ENCODE measurements at places on chromosomes 3 and 15. TPM values are rescaled to one million over a fixed set of nuclear protein-coding genes. Genes with fewer than 3 reads are reported as not detected.

Gene SST
- not detected for total RNA-seq

Gene PLA2G4D
- total RNA-seq, result not detected

Gene FMN1
- 0.74 TPM for total RNA-seq

Gene FGD5
- not detected for total RNA-seq

Gene CIB1
- 135 TPM for total RNA-seq

Gene PP2D1
- total RNA-seq, result not detected

DNA sequence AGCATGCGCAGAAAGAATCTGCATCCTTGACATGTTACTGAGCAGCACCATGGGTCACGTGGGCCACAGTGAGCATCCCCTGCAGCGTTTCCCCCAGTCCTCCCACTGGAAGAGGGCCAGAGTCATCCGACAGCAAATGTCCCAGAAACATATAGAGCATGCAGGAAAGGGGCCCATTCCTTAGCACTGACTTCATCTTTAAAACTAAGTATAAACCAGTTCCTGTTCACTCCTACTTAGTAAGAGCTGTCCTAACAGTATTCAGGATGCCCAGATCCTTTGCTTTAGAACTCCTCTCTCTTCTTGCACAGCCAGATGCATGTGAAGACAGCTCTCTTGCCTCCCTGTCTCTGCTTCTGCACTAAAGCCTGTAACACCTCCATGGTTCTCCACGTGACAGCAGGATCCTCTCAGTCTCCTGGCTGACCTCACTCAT lies 79.3 kb upstream of the OXTR start:
- DNase-seq, result no peak

DNA sequence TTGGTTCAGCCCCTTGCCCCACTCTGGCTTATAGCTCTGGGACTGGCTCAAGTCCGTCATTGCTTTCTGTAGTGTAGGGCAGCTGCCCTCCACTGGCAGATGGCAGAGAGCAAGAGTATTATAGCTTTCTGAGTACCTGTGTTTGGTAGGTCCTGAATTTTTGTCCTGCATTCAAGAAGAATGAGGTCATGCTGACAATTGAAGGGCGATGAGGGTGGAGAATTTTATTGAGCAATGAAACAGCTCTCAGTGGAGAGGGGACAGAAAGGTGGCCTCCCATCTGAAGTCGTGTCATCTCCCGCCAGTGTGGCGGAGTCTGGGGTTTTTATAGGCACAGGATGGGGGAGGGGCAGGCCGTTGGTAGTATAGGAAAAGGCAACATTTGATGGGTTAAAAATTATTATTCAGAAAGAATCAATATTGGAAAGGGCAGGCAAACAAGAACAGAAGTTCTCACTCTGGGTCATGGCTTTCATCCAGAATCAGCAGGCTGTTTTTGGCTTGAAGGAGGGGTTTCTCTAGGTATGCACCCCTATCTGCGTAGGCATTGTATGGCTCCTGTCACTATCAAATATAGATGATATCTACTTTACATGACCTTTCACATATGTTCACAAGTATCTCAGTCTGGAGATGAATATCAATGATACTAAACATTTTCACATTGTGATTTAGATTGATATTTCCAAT lies 1239.7 kb upstream of the ALCAM start:
- no peak for DNase-seq

- DNase-seq, result peak; percentile 21
Measured at GRCh38 chr3:127671523-127672428, 976 bp upstream of the ABTB1 start.

DNA sequence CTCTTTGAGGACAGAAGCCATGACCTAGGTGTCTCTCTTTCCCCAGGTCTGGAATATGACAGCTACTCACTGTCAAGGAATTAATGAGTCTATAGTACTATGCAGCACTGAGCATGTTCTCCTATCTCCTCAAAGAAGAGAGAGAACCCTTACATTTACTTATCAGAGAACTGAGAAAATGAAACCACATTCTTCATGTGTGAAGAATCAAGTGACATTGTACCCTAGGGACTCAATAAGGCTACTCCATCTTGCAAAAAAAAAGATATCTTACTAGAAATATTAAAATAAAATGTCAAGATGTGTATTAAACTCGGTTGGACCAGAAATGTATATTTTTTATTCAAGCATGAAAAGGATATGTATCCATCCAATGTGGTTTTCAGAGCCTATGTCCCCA lies 133.2 kb upstream of the COL8A1 start:
- no peak for DNase-seq

DNA sequence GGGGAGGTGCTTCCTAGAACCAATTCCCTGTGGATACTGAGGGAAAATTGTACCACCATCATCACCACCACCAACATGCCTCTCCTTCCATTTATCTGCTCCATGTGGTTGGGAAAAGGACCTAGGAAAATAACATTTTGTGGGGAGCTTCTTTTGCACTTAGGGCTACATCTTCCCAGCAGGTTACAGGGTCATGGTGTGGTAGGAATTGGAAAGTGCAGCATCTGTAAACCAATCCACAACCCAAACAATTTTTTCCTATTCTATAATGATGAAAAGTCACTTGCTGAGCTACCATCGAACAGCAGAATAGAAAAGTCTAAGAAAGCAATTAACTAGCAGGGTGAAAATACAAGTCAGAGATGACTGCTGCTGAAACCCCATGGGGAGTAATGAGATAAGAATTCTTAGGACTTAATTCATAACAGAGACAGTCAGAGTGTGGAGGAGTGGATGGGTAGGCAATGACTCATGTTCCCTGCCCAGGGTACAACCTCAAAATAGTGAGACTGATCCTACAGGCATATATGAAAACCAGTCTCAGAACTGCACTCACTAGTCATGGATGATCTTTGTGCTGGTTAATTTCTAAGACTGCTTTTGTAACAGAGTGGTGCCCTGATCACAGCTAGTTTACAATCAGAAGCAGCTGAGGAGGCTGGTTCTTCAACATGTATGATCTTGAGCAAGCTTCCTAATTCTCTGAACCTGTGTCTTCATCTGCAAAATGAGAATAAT lies 38.1 kb upstream of the LEKR1 start:
- DNase-seq, result peak; percentile 56

GRCh38 chr3:184637705-184638104 lies 74.2 kb downstream of the MAGEF1 start:
- no peak for DNase-seq

DNA sequence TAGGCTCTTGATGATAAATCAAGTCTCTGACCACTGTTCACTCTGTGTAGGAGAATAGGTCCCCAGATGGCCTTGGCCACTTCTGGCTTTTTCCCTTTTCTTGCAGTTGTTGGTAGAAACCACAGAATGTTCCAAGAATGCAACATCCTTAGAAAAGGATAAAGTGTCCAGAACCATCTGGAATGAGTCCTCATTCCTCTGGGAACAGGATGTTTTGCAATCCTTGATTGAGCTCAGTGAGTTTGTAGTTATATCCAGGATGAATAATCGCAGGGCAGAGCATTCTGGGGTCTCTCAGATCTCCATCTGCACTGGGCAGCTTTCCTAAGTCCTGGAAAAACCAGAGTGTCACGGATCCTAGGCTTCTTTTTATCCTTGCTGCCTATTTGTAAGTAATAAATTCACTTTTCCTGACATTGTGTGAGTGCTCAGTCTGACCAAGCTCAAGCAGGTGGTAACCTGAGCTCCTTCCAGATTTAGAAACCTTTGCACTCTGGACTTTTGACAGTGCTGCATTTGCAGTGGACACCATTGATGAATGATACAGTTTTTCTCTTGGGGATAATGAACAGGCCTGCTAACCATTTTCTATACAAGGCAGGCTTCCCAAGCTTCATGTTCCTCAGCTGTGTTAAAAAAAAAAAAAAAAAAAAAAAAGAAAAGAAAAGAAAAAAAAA lies 1028.6 kb downstream of the OTOL1 start:
- DNase-seq, result no peak

DNA sequence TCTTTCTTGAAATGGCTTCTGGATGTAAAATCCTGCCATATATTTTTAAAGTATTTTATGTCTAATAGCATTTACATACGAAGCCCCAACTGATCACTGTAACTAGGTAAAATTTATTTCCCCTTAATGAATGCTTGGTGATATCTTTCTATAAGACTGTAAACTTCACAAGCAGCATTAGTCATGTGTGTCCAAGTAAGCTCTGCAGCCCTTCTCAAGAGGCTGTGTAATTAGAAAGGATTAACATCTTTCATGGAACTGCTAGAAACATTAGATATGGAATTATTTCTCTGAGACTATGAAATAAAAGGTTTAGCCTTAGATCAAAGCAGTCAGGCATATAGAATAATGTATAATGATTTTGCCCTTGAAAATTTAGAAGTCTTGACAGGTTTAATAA lies 143.3 kb downstream of the EPHA3 start:
- DNase-seq, result no peak

- DNase-seq, result no peak
Measured at GRCh38 chr15:48978638-48979037, 14.9 kb upstream of the SHC4 start.

DNA sequence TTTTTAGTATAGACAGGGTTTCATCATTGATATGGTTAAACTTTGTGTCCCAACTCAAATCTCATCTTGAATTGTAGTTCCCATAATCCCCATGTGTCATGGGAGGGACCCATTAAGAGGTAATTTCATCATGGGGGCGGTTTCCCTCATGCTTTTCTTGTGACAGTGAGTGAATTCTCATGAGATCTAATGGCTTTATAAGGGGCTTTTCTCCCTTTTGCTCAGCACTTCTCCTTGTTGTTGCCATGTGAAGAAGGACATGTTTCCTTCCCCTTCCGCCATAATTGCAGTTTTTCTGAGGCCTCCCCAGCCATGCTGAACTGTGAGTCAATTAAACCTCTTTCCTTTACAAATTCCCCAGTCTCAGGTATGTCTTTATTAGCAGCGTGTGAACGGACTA lies 20.2 kb upstream of the ZNF710 start:
- DNase-seq, result no peak

DNA sequence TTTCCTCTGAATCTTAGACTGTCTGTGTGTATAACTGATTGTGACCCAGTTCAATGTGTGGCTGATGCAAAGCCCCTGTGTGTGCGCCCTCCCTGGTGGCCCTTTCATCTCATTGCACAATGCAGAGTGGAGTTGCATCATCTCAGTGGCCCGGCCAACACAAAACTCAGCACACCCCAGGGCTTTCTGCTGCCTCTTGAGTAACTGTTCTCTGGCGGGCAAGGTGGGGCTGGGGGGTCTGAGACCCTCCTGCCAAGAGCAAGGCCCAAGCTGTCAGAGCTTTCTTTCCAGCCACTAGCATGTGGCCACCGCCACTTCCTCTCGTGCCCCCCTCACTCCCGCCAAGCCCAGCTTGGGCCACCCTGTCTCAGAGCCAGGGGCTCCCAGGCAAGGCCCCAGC lies 80.7 kb upstream of the ALDH1L1 start:
- DNase-seq, result peak; percentile 47

DNA sequence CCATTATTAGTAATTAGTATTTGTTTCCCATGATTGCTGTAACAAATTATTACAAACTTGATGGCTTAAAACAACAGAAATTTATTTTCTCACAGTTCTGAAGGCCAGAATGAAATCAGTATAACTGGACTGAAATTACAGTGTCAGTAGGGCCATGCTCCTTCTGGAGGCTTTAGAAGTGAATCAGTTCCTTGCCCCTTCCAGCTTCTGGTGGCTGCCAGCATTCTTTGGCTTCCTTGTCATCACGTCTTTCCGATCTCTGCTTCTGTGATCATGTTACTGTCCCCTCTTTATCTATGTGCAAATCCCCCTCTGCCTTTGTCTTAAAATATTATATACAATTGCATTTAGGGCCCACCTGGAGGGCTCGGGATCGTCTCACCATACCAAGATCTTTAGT lies 92.0 kb downstream of the FOXB1 start:
- DNase-seq, result no peak

- DNase-seq, result no peak
Measured at GRCh38 chr15:52421029-52421428, 107.7 kb downstream of the MYO5A start.

- DNase-seq, result no peak
Measured at GRCh38 chr3:108222853-108223565, 785 bp upstream of the IFT57 start.

DNA sequence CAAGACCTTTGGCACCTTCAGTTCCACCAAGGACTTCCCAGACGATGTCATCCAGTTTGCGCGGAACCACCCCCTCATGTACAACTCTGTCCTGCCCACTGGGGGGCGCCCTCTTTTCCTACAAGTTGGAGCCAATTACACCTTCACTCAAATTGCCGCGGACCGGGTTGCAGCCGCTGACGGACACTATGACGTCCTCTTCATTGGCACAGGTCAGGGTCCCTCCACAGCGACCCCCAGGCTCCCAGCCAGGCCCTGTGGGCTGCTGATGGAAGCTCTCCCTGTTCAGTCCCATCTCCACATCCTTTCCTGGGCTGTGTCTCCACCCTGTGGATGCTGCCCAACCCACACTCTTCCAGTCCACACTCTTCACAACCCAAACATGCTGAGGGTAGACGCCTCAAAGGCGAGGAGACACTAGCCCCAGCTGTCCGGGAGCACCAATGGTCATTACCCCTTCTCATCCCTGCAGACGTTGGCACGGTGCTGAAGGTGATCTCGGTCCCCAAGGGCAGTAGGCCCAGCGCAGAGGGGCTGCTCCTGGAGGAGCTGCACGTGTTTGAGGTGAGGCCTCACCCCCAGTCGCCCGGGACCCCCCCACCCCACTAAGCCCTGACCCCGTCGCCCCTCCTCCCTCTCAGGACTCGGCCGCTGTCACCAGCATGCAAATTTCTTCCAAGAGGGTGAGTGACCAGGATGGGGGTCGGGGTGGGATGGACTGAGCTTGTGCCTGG lies 4.3 kb upstream of the LSMEM2 start:
- DNase-seq, result peak; percentile 81

DNA sequence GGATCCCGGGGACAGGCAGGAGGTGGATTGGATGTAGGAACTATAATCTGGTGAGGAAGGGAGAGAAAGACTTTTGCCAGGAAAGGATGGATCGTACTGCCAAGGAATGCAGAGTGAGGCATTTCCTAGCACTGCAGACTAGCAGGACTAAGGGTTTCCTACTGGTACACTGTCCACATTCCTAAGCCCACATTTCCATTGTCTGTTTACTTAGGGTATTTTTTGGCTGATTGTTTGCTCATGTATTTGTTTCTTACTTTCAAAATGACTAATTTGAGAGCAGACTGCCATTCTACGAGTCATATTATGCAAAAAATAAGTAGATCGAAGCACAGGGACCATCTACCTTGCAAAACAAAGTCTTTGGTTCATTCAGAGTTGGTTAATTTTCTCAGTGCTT lies 1029.5 kb upstream of the NR2F2 start:
- DNase-seq, result no peak

GRCh38 chr3:64489361-64490044 lies 198.3 kb downstream of the ADAMTS9 start:
- no peak for DNase-seq

DNA sequence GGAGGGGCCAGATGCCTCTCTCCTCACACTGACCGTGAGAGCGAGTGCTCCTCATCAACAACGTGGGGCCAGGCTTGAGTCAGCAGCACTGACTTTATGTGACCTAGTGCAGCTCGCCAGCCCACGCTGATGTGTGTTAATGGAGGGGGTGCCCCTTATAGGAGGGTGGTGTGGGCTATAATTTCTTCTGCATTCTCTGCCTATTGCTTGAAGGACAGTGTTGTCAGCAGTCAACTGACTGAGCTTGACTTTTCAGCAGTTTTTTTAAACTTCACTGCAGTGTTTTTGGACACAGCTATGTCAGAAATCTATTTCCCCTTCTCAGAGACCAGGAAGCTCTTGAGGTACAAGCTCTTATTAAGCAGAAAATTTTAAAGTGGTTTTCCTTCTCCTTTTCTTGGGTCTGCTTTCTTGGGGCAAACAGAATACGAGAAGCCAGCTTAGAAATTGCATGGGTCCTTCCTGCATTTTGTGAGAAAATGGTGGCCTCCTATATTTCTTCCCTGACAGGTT lies 304.8 kb upstream of the CTDSPL start:
- DNase-seq, result no peak
